NCI-H187 (cell line): ENCODE measurements at places on chromosomes 4 and X.

DNA sequence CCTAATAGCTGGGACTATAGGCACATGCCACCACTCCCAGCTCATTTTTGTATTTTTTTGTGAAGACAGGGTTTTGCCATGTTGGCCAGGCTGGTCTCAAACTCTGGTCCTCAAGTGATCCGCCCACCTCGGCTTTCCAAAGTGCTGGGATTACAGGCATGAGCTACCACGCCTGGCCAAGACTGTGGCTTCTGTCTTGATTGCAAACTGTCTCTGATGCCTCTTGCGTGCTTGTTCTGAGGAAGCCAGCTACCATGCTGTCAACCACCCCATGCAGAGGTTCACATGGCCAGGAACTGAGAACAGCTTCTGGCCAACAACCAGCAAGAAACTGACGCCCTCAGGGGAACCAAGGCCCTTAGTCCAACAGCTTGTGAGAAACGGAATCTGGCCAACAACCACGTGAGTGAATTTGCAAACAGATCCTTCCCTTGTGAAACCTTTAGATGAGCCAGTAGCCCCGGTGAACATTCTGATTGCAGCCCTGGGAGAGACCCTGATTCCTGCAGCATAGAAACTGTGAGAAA, 71.2 kb downstream of the SUPT20HL2 start:
- no peak for DNase-seq

- no peak for DNase-seq
These were observed 13.6 kb downstream of the FTHL17 start for GRCh38 chrX:31058284-31058683.

GRCh38 chr4:125736057-125736456, 421.3 kb downstream of the FAT4 start:
- DNase-seq, result no peak

- no peak for DNase-seq
These were observed 57.8 kb downstream of the SOD3 start for GRCh38 chr4:24853142-24853541.

DNA sequence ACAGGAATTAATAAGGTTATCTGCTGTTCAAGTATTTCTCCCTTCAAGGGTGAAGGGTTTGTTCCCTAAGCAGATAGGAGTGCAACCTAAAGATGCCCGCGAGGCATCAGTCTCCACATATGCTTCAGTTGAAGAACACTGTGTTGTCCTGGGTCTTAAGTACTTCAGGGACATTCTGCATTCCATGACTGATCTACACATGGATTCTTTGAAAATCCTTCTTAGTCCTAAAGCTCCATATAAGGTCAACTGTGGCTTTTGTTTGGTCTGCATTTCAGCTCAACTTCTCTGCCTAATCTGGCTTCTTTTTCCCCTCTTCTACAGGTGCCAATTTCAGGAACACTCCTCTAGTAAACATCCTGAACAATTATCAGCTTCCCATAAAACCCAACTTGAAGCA, 21.8 kb upstream of the CTSO start:
- no peak for DNase-seq

DNA sequence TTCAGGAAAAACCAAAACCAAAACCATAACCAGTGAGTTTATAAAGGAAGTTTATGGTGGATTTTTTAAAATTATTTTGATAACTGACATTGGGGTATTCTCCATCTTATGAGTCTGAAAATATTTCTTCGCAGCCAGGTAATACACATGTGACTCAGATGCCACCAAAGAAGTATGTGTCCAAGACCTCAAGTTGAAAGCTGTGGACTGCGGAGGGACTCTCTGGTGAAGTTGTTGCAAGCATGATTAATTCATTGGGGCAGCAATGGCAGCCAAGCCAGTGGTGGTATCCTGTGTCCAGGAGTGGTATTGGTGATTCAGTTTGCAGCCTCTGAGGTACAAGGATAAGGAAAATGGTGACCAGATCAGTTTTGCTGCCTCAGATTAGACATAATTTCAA, 14.0 kb upstream of the ADH5 start:
- no peak for DNase-seq

DNA sequence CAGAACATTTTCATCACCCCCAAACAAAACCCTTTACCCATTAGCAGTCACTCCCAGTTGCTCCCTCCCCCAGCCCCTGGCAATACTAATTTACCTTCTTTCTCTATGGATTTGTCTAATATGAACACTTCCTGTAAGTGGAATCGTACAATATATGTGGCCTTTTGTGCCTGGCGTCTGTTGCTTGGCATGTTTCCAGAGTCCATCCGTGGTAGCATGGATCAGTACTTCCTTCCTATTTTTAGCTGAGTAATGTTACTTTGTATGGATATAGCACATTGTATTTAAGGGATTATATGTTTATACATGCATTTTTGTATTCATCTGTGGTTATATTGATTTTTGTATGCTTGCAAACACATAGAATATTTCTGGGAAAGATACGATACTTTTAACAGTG, 48.2 kb downstream of the PPEF1 start:
- no peak for DNase-seq

DNA sequence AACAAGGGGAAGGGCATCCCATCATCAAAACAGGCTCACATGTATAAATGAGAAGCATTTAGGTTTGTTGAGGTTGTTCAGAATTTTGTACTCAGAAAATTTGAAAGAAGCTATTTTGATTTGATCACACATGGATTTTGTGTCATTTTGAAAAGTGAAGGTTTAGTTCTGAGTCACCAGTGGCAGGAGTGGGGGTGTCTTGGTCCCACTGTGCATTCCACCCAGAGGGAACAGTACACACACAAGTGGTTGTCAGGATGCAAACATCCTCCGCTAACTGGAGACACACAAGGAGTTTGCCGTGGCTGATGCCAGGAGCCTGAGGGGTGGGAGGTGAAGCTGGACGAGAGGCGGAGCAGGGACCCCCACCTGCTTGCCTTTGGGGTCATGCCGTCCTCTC, 198.2 kb upstream of the PSAPL1 start:
- no peak for DNase-seq

GRCh38 chrX:11606408-11606807, 59.3 kb downstream of the ARHGAP6 start:
- no peak for DNase-seq

DNA sequence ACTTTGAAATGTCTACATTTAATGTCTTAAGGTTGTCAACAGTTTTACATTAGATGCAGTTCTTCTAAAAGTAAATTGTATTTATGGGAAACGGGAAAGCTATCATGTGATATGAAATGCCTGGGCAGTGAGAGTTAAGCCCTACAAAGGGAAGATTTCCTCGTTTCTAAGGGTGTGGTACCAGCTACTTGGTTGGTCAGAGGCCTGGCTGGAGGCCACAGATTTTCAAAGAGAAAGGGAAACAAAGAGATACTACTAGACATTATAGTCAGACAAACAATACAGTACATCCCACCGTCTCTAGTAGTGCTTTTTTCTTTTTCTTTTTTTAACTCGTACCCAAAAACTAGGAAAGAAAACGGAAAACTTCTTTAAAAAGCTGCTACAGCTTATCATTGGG, 467.8 kb downstream of the PCDH7 start:
- no peak for DNase-seq

DNA sequence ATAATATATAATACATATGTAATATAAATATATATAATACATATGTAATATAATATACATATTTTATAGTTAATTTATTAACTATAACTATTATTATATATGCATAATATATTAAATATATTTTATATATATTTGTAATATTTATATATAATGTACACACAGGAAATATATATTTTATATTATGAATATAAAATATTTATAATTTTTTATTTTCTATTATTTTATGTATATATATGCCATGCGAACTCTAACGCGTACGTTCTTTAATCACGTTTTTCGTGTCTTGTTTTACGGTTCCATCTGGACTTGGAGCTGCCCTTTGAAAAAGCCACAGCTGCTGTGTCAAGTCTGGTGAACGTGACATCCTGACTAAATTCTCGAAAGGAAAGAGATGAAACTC, 332.1 kb downstream of the ASMT start:
- DNase-seq, result no peak

DNA sequence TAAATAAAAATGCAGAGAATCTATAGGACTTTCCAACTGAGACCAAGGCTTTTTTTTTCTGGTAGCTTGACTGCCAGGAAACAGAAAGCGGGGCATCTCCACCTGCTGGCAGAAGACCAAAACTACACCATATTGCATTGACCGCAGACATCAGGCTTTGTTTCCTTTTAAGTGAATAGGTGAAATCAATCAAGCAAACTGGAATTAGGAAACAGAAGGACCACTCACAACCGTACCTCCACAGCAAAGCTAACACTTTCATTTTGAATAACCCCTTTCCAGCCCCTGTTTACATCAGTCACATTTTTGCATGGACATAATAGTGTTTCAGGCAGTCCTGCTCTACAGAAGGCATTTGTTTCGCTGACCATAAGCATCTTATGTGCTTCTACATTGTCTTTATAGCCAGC, 218.2 kb downstream of the IDS start:
- peak; percentile 8 for DNase-seq

DNA sequence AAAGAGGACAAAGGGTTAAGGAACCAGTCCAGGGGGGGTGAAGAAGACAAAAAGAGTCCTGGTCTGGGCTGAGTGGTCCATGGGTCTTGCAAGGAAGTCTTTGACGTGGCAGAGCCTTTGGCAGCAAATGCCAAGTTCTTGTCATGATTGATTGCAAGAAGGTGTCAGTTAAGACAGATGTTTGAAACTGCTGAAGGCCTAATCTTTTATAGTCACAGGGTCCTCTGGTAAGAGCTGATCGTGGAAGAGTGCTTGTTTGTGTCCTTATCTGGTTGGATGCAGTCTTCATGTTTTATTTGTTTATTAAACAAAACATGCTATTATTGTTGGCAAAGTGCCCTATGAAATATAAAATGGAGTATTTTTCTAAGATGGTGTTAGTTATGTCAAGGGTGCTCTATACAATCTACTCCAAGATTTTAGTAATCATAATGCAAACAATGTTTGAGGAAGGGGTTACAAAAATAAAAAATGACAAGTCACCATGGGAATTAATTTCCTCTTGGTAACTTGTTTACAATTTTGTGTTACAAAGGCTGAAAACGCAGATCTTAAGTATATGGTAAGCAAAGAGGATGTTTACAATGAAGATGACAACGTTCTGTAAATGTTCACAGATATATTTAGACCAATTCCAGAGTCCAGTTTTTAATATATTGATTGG, 85.9 kb downstream of the MAGED4 start:
- DNase-seq, result no peak

GRCh38 chr4:48167538-48168263, 33.7 kb upstream of the TXK start:
- no peak for DNase-seq

GRCh38 chr4:25095837-25096236, 64.4 kb downstream of the SEPSECS start:
- DNase-seq, result no peak

GRCh38 chr4:168051526-168051925, 40.8 kb upstream of the ANXA10 start:
- no peak for DNase-seq

GRCh38 chrX:150602296-150602695, 33.9 kb downstream of the MTM1 start:
- no peak for DNase-seq

- no peak for DNase-seq
These were observed 103.8 kb upstream of the LEF1 start for GRCh38 chr4:108272561-108272960.

DNA sequence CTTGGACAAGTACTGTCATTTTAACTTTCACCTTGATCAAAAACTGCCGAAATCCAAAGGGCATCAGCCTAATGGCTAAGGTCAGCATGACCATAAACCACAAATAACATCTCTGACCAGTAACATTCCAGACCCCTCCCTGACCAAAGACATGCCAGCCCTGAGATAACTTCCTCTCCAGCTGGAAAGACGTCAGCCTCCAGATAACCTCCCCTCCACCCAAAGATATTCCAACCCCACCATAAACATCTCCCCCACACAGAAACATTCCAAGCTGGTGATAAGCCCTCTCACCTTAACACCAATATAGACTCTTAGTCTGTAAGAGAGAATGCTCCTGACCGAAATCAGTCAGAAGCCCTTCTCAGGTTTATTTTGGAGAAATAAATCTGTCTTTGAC, 7.4 kb downstream of the PPP1R2C start:
- no peak for DNase-seq

- no peak for DNase-seq
These were observed 25.9 kb downstream of the PKD2 start for GRCh38 chr4:88033309-88033708.

- DNase-seq, result no peak
These were observed 32.0 kb upstream of the TENT5D start for GRCh38 chrX:80388206-80388605.

DNA sequence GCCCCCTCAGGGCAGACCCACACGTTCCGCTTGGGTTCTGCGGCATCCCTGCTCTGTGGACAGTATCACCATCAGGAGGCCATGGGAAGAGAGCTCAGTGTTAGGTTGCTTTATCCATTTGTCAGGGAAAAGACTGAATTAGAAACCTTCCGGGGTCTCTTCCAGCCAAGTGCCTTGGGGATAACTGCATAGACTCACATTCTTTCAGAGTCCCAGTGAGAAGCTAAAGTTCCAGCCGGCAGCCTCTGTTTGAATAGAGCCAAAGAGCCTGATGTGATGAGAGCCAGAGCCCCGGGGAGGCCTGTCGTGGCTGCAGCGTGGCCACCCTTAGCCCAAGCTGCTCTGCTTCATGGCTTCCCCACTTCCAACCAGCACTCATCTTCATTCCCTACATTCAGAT, 85.2 kb downstream of the FHDC1 start:
- no peak for DNase-seq

- DNase-seq, result no peak
These were observed 23.1 kb downstream of the ANTXR2 start for GRCh38 chr4:80049813-80050534.

DNA sequence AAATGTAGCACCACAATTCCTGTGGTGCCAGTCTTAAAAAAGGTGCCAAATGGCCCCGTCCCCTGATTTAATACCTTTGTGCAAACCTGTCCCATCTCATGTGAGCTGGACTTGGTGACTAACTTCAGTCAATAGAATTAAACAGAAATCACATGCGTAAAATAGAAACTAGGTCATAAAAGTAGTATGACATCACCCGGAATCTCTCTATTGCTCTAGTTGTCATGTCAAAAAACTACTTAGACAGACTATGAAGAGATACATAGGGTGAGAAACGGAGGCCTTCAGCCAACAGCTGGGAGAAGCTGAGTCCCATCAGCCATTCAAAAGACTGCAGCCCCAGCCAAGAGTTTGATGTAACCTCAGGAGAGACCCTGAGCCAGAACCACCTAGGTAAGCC, 293.5 kb upstream of the HS3ST1 start:
- DNase-seq, result no peak

- DNase-seq, result no peak
These were observed 195.2 kb upstream of the EPHA5 start for GRCh38 chr4:65865489-65865888.
